ENCODE measurements at places on chromosomes 2 and 18. TPM values are rescaled to one million over a fixed set of nuclear protein-coding genes. Genes with fewer than 3 reads are reported as not detected.

Gene PASK
- total RNA-seq: 71.0 TPM

Gene GALR1
- not detected for total RNA-seq

Gene HAAO
- total RNA-seq: 0.98 TPM

Gene ACTR2
- 276 TPM for total RNA-seq

Gene IL36B
- not detected for total RNA-seq

Gene ACKR3
- 0.86 TPM for total RNA-seq

Gene ATP8B1
- total RNA-seq: not detected

Gene LRRC30
- total RNA-seq: not detected

GRCh38 chr2:144596073-144596871 is 76.4 kb upstream of the ZEB2 start:
- peak; percentile 42 for ATAC-seq

DNA sequence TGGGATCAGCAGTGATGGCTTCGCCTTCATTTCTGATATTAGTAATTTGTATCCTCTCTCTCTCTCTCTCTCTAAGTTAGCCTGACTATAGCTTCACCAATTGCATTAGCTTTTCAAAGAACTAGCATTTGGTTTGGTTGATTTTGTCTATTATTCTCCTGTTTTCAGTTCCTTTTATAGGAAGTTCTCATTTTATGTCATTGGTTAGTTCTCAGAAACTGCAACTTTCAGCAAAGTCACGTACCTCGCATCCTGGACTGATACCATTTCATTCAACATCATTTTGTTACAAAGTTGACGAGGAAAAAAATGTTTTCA is 450.8 kb downstream of the EIPR1 start:
- no peak for ATAC-seq

DNA sequence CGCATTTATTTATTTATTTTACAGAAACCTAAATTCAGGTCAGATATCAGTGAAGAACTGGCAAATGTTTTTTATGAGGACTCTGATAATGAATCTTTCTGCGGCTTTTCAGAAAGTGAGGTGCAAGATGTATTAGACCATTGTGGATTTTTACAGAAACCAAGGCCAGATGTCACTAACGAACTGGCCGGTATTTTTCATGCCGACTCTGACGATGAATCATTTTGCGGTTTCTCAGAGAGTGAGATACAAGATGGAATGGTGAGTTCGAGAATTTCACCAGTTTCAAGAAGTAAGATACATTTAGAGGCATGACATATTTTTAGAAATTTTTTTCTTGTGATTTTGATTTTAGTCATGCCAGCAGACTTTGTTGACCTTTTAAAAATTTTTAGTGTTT is 4.6 kb downstream of the CDCA7 start:
- ATAC-seq: peak; percentile 65

GRCh38 chr2:145203891-145204290 is 684.0 kb upstream of the ZEB2 start:
- no peak for ATAC-seq

GRCh38 chr2:38465789-38466127 is 88.7 kb upstream of the ATL2 start:
- ATAC-seq: no peak

DNA sequence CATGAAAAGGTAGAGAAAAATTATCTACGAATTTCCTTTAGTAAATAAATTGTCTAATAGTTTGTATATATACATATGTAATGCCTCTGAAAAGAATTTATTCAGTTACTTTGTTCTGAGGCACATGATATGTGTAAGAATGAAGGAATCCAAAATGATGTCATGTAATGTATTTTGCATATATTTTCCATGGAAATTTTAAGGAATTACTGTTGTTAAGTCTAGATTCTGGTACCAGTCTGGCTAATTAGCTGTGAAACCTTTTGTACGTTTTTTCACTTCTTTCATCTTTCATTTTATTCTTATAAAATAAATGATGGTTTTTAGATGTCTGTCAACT is 12.3 kb downstream of the YIPF4 start:
- no peak for ATAC-seq

DNA sequence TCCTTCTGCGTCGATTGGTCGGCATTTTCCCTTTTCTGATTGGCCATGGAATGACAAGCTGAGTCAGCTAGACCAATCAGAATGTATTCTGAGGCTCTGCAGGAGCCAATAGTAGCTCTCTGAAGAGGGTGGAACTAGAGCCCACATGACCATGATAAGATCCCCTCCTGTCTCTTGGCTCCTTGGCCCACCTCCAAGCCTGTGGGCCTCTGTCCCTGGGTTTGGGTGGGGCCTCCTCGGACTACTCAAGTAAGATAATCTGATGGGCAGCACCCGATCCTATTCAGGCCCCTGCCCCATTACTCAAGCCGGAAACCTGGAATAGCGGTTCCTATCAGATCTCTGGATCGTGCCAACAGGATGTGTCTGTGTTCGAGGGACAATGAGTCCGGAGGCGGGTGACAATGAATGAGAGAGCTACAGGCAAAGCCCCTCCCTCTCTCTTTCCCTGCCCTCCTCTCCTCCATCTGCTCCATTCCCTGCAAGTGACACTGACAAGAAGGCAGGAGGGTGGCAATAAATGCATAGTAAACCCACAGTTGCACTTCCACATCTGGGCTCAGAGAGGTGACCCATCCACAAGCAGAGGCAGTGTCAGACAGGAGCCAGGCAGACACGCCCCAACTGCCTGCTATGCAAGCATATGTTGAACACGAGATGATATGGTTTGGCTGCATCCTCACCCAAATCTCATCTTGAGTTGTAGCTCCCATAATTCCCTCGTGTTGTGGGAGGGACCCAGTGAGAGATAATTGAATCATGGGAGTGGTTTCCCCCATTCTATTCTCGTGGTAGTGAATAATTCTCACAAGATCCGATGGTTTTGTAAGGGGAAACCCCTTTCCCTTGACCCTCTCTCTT is 114.7 kb downstream of the TNS1 start:
- ATAC-seq: no peak

GRCh38 chr2:58072102-58072501 is 25.5 kb downstream of the VRK2 start:
- no peak for ATAC-seq

DNA sequence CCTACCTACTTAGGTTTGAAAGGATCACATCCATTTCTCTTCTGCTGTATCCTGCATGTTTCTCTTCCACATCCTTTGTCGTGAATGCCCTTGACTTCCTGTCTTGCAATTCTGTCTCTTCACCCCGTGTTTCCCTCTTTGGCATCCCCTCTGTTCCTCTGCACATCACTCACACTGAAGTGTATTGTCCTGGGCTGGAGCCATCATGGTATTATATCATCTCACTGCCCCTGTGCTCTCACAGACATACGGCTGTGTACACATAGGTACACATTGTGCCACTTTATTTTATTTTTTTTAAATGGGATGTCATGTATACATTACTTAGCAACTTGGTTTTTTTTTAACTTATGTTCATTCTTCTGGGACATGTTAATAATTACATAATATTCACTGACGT is 291.6 kb downstream of the ALPK2 start:
- ATAC-seq: no peak

DNA sequence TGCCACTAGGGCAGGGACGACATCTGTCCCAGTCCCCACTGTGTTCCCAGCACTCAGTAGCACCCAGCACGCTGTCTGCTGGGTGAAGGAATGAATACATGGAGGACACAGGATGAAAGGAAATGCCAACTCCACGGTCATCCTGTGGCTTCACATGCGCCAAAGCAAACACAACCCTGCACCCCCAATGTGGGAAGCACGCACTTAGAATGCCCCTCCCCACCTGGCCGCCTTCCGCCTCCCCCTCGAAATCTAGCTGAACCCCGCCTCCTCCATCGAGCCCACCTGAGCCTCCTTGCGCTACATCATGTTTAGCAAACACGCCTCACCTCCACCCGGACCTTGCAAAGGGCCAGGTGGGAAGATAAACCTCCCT is 33.9 kb downstream of the ADCY3 start:
- ATAC-seq: no peak

GRCh38 chr2:26251893-26252292 is 7.2 kb downstream of the HADHB start:
- ATAC-seq: no peak

DNA sequence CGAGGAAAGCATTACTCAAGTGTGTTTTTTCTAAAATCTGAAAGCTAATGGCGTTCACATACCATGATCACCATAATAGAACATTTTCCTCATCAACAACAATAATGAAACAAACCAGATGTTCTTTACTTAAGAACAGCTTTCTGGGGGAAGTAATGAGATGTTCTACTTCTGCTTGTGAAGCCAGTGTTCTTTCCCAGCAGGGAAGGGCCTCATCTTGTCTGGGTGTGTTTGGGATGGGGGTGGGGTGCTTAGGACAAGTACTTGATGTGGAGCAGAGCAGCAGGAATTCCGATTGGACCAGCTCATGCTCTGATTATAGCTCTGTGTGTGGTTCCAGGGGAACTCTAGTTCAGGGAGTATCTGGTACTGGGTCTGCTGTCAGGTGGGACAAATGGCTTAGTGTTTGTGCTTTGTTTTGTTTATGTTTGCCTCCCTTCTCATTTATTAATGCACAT is 163.0 kb upstream of the NOSTRIN start:
- no peak for ATAC-seq

GRCh38 chr2:2926009-2926857 is 451.4 kb downstream of the EIPR1 start:
- peak; percentile 74 for ATAC-seq

GRCh38 chr2:83113953-83114352 is 1345.1 kb downstream of the SUCLG1 start:
- no peak for ATAC-seq

GRCh38 chr2:216665242-216665641 is 30.1 kb downstream of the IGFBP5 start:
- no peak for ATAC-seq

GRCh38 chr2:112923967-112924338 is 13.0 kb downstream of the IL37 start:
- no peak for ATAC-seq

DNA sequence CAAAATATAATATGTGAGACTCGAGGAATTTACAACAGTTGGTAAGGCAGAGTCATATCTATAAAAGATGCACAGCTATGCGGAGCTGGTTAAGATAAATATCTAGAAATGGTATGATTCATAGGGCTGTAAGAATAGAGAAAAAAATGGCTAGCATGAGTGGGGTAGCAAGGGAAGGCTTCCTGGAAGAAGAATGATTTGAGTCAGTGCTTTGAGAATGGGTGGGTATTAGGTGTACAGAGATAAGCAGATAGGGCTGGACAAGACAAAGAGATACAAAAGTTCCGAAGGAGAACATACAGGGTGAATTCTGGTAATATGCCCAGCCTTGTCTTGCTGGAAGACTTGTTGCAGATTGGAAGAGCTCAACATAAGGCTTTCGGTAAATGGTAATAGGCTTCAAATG is 291.5 kb upstream of the CCDC68 start:
- peak; percentile 76 for ATAC-seq

DNA sequence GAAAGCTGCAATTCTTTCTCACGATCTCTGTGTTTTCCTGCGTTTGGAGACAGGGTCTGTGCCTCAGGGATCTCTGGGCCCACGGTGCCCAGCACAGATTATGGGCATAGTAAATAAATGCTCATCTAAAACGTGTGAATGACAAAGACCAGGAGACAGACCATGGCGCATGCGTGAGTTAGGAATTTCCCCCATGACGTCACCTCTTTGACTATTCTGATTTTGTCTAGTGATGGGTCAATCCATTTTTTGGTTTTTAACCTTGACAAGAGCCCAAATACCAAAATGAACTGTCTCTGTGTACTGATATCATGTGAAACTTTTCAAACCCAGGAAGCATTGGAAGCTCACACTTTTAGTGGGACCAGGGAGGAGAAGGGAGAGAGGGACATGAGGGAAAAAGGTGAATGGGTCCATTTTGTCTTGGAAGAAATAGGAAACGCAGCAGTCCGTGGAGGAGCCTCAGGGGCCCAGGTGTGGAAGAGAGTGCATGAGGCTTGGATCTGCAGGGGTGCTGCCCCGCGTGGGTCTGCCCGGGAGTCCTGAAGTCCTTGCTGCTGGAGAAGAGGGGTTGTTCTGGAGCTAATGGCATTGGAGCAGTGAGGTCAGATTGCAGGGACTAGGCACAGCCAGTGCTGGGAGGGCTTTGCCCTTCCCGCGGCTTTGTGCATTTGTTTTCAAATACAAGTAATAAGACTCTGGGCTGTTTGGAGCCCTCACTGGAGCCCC is 172.2 kb downstream of the ASB1 start:
- no peak for ATAC-seq

DNA sequence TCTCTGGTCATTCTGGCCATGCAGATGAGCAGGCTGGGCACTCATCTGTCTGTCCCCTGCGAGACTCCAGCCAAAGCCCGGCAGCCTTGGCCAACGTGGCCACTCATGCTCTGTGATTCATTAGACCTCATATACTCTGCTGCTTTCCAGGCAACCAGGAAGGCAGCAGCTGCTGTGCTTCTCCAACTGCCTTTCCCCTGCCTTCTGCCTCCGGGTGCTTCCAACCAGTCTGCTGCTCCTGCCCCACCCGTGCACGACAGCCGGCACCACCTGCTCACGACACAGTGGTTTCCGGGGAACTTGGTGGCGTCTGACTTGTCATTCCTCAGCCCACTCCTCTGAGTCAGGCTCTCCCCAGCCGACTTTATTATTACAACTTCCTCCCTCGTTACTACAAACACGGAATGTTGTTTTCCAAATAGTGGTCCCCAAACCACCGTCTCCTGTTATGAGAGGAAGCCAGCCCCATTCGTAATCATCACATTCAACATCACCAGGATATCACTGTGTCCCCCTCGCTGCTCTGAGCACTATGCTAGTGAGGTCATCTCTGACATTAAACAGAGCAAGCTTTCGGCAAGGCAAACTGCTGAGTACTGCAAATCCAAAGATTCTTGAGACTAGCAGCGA is 392.4 kb downstream of the ALK start:
- ATAC-seq: peak; percentile 79

GRCh38 chr2:21270083-21270491 is 146.3 kb downstream of the TDRD15 start:
- ATAC-seq: no peak

GRCh38 chr2:95505222-95505621 is 20.7 kb upstream of the TRIM43B start:
- no peak for ATAC-seq

Data from activated T-helper 17 cell treated with anti-CD3 and anti-CD28 coated beads, Interleukin-2, amount 50 U/mL, for 72 hours (primary cell).